ENCODE measurements at places on chromosomes 6 and 20.

DNA sequence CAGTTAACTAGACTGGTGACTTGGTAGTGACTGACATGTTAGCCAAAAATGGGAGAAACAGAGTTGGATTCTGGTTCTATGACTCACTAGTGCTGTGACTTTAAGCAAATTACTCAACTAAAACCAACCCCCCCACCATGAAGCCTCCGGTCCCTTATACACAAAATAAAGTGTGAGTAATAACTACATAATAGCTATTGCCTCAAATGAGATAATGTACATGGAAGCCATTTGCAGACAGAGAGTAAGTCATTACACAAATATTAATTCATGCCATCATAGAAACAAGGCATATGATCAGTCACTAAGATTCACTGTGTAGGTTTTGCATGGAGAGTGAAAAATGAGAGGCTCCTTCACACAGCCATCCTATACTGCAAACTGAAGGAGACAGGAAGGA, 111.9 kb downstream of the HIVEP2 start:
- no peak for DNase-seq

DNA sequence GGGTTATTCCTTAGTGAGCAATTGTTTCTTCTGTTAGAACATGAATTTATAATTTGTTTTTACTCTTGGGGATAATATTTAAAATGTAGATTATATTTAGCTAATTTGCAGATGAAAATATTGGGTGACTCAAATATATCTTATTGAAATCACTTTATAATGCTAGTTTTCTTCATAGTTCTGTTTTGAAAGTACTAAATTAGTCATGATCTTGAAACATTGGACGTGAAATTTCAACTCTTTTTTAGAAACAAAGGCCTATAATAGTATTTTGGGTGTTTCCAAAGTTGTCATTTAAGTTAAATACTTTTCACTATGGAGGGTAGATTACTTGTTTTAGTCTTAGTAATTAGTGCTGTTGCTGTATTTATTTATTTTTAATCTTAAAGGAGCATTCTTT, 250.9 kb downstream of the UTRN start:
- DNase-seq: no peak

DNA sequence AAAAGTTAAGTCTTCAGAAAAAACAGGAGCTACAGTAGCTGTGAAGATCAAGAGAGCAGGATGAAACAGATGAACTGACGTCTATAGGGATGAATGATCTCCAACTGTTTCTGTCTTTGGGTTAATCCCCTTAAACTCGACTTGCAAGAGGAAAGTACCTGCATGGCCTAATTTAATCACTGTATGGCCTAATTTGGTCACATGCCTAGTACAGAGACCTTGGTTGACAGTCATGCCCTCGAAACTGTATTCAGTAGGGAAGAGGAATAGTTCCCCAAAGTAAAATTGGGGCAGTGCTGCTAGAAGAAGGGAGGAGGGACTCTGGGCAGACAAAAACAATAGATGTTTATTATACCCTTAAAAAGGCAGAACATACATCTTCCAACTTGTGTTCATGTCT, 10.0 kb upstream of the SMAP1 start:
- no peak for DNase-seq

DNA sequence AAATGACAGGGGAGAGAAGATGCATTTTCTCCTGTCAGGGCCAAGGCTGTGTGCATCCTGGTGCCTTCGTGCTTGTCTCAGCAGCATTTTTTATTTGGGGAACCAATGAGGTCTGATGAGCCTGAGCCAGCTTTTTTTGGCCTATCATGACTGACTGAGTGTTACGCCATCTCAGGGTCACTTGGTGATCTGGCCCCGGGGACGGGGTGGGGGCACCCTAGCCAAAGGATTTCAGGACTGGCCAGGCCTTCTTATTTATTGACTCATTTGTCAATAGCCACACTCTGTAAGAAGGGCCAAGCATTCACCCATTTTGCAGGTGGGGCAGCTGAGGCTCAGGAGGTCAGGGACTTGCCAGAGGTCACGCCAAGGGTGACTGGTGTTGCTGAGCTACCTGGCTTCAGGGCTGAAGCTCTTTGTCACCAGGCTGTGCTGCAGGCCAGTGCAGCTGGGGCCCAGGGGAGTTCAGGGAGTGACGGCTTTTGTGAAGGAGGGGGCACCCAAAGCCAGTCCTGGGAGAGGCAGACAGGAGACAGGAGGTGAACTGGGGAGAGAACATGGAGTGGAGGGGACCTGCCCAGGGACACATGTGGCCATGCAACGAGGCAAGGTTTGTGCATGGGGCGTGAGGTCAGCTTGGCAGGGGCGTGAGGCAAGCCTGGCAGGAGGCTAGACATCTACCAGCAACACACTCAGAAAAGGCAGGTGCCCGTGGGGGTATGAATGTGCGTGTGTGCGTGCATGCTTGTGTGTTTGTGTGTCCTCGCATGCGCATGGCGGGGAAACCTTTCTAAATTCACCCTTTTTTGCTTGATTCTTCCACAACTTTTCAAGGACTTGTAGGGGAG, 31.1 kb downstream of the VSTM2L start:
- DNase-seq: no peak

- no peak for DNase-seq
Observed at GRCh38 chr6:3841711-3842565, 7.2 kb upstream of the FAM50B start.

DNA sequence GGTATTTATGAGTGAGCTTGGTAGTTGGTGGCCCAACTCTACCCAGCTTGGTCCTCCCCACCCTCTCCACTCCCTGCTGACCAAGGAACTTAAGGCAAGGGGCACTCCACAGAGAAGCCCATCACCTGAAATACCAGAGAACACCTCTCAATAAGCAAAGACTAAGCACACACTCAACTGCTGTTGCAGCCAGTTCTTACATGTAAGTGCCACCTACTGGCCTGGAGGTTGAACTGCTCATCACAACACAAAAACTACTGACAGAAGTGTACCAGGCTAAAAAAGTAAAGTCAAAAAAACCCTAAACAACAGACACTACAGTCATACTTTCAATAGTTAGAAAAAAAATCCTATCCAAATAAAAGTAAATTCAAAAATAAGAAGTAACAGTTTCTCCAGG, 146.2 kb downstream of the FAM83B start:
- no peak for DNase-seq
